ENCODE measurements at places on chromosomes 11 and 22.

DNA sequence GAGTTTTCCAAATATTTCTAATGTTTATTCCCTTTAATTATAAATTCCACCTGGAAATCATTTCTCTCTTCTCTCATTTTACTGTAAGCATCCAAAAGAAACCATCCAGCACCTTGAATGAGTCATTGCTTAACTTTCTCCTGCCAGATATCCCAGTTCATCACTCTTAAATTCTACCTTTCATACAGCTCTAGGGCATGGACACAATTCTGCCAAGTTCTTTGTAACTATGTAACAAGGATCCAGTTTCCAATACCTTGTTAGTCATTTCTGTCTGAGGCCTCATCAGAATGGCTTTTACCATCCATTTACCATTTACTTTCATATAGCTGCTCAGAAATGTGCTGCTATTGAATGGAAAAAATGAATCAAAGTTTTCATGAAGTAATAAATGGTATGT, 455.4 kb upstream of the TENM4 start:
- DNase-seq: no peak

- no peak for DNase-seq
These were observed 15.8 kb downstream of the EPS8L2 start for GRCh38 chr11:721741-722345.

DNA sequence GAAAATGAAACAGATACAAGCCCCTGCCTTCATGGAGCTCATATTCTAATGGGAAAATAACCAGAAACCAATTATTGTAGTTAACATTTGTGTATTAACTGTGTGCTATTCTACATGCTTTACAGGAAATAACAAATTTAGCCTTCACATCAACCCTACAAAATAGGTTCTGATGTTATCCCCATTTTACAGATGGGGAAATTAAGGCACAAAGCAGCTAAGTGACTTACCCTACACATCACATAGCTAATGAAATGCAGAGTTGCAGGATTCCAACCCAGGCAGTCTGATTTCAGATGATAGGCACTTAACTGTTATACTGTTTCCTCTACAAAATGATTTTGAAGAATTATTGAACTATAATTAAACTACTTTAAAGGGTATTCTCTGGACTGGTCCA, 43.7 kb downstream of the KMT5B start:
- no peak for DNase-seq

DNA sequence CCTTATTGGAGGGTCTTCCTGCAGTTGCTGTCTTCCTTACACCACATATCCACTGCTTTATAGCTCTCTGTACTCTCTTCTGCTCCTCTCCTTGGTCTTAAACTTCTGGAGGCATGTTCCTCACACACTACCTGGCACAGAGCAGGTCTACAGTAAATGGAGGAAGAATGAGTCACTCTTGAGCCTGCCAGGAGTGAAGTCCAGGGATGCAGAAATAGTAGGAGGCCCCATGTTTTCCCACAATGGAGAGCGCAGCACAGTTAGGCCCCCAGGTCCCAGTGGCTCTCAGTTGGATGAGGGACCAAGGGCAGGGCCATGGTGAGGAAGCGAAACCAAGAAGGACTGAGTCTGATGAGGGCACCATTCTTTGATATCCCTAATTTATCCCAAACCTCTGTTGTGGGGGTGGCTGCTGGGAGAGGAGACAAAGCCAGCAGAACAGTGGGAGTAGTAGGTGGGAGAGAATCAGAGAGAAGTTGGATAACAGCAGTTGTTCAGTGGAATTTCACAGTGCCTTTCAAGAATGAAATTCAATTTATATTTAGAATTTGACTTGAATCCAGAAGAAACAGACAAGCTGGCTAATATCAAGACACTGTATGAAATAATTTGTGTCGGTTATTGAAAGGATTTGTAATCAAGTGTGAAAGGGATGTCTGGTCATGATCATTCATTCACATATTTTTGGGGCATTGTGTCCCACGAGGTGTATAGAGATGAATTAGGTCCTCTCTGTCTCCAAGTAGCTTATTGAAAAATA, 187.8 kb downstream of the HIPK3 start:
- DNase-seq: no peak

- peak; percentile 25 for DNase-seq
These were observed 4.8 kb upstream of the ARHGEF12 start for GRCh38 chr11:120331301-120331996.

GRCh38 chr11:28315440-28315839, 207.3 kb downstream of the METTL15 start:
- no peak for DNase-seq

DNA sequence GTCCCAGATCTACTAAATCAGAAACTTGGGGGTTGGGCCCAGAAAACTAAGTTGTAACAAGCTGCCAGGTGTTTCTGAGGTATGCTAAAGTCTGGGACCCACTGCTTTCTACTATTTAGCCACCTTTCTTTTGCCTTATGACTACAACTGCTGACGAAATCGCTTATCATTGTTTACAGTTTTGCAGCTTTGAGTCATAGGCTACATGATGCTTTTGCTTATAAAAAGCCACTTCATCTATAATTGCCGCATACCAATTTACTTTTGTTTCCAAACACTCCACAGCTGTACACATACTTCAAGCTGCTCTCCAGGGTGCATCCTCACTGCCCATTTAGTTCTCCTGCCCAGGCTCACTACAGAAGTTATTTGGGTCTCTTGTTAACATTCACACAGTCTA, 144.7 kb downstream of the ENTHD1 start:
- DNase-seq: no peak
